ENCODE measurements at places on chromosomes 3 and 15.

DNA sequence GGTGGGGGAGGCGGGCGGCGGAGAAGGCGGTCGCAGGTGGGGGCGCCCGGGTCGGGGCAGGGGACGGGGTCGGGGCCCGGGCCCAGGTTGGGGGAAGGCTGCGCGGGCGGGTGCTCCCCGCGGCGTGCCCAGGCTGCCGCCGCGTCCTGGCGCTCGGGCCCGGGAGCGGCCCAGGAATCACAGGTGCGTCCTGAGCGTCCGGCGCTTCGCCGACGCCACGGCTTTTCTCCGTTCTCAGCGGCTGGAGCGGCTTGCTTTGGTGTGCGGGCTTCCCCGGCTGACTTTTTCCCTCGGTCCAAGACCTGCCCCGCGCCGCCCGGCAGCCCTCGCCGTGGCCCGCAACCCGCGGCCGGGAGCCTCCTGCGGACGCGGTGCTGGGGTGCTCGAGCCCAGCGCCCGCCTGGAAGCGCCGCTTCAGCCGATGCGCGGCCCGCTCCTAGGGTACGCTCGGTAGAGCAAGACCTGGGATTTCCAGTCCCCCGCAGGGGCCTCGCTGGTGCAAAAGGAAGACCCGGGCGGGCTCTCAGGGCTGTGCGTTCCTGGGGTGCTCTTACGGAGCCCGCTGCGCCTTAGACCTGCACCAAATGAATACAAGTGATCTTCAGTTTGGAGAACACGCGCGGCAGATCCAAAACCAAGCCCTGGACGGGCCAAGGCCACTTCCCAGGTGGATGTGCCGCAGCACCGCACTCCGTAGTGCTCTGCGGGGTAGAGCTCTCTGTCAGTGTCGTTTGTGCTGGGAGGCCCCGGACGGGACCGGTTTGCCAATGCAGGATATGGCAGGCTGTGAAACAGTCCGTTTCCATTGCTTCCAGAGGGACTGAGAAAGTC is 639 bp downstream of the NIPA1 start:
- DNase-seq: no peak

- no peak for DNase-seq
These were observed 64.7 kb downstream of the ATP13A4 start for GRCh38 chr3:193489949-193490348.

DNA sequence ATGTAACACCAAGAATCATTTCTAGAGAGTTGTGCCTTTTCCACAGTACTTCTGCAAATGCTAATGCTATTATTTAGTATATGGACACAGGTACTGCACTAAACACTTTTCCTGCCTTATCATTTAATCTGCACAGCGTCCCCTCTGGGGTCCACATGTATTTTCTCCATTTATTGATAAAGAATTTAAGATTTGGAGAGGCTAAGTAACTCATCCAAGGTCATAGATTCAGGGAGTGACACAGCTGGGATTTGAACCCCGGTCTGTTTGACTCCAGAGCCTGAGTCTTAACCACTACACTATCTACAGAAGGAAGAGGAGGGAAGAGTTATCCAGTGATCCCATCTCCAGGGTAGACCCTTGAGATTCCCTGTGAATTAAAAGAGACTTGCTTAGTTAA is 24.9 kb upstream of the TPRG1 start:
- DNase-seq: no peak

DNA sequence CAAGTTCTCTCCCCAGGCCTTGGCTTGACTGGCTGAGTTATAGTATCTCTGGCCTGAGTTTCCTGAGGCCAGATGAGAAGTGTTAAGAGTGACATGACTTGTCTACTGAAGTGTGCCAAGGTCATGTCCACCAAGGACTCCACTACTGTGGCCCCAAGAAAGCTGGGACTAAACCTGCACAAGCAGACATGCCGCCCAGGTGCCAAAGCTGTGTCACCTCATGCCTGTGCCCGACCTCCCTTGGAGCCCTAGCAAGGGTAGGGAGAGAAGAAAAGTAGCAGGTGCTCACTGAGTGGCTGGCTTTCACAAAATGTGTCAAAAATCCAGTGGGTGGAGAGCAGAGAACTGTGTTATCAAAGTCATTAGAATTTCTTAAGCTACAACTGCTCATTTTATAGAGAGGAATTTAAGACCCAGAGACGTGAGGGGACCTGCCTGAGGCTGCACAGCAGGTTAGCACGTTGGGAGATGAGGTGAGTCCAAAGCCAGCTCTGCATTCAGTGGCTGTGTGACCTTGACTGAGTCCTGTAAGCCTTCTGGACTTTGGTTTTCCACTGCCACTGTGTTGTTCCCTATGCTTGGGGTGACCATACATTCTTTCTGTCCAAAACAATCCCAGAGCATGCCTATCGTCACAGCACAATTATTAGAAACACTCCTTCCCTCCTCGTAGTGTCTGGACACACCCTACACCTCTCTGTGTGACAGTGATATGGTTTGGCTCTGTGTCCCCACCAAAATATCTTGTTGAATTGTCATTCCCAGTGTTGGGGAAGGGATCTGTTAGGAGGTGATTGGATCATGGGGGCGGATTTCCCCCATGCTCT is 5.0 kb upstream of the LYSMD4 start:
- DNase-seq: no peak

GRCh38 chr15:98899272-98900021 is 108.1 kb downstream of the PGPEP1L start:
- DNase-seq: no peak

DNA sequence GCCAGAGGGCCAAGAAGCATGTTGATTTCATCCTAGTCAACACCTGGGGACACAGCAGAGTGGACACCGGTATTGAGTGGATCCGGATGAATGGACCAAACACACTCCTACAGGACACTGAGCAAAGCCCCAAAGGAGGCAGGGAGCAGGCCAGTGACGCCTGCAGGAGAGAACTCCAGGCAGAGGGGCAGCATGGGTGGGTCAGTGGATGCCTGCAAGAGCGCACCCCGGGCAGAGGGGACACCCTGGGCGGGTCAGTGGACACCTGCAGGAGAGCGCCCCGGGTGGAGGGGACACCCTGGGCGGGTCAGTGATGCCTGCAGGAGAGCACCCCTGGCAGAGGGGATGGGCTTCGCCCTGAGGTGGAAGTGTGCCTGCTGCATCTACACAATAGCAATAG is 27.6 kb upstream of the HRH1 start:
- DNase-seq: no peak

- DNase-seq: peak; percentile 89
These were observed 8.6 kb downstream of the PODXL2 start for GRCh38 chr3:127637546-127637945.

DNA sequence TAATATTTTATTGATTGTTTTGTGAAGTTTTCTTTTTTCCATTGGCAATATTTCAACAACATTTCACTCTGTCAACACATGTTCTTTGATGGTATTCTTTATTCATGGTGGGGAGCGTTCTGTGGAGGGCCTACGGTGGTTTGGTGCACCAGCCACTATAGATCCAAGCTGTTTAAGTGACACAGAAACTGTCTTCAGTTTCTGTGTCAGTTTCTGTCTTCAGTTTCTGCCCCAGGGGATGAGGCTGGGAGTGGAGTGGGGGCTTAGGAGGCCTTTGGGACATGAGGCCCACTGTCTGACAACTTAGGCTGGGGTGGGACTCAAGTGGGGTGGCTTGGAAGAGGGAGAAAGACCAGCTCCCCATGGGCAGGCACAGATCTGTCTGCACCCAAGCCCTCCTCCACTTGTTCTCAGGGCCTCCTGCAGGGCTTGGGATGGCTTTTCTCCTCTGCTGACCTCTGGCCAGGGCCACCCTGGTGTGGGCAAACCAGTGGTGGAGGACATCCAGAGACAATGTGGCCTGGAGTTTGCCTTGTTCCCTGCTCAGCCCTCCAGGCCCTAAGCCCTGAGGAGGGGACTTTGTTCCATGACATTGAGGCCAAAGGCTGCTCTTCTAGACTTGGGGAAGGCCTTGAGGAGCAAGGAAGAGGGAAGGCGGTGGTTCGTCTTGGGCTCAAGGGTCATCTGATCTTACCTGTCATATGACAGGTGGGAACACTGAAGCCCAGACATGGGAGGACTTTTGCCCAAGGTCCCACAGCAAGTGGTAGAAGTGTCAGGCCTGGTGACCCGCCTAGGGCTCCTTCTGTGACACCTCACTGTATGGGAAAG is 60.3 kb upstream of the SMAD6 start:
- DNase-seq: no peak

DNA sequence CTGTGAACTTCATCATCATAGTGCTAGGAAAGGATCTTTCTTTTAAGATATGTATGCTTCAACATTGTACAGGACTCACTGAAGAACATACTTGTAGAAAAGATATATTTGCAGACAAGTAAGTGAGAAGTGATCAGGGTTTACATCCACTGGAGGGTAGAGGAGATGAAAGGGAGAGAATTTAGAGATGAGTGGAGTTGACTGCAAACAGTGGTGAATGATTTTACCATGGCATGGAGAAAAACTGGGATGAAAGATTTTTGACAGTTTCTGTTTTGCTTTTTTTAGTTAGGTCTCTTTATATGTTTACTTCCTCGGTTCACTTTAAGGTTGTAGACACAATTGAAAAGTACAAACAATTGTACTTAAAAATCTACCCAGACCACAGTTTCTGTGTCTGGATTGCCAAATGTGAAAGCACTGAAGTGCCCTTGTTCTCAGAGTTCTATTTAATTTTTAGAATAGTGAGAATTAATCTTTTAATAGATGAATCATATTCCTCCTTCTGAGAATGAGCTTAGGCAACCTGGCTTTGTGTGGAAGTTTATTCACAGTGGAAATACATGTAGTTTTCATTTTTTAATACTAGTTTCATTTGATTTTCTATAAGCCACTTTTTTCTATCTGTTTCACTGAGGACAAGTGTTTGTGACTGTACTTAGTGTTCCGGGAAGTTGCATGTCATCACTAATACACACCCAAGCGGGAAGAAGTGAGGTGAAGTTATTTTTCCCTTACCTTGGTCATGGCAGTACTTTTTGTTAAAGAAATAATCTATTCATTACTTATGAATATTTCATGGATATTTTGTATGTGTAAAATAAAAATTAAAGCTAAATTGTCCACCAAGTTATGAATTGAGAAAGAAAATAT is 1.8 kb upstream of the GPR171 start:
- no peak for DNase-seq

GRCh38 chr3:102511639-102512038 is 76.8 kb downstream of the ZPLD1 start:
- no peak for DNase-seq

- no peak for DNase-seq
These were observed 13.8 kb downstream of the SPRED1 start for GRCh38 chr15:38266247-38266986.

- DNase-seq: no peak
These were observed 64.1 kb upstream of the SLC6A1 start for GRCh38 chr3:10928407-10928960.

DNA sequence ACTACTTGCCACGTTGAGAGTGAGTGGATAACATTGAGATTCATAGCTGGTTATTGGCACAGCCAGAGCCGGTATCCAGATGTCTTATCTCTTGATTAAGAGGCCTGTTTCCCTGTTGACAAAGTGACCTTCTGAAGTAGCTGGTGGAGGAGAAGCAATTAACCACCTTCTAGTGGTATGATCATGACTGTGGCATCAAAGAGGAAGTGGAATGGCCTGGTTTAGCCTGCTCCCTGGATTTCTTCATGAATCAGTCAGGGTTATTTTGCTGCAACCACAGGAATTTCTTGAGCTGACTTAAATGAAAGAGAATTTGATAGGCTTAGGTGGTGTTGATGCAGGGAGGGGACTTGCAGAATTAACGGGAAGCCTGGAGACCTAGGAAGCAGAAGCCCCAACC is 398.3 kb downstream of the MFSD1 start:
- DNase-seq: no peak

DNA sequence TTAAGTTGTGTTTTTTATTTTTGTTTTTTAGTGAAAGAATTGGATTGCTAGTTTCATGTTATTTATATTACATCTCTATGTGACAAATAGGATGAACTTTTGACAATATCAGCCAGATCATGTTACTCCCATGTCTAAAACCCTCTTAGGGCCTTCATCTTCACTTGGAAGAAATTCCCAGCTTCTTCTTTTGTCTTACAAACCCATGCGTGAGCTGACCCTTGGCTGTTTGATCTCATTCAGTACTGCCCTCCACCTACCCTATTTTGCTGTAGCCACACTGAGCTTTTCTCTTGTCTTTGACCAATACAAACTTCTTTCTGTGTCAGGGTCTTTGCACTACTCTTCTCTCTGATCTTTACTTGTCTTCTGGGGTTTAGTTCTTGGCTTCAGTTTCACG is 37.0 kb downstream of the RBM6 start:
- DNase-seq: no peak

GRCh38 chr3:129001101-129001805 is at the start of gene EFCC1:
TSS of gene EFCC1 (plus strand) at chr3:129001304. CDS start at chr3:129001629, 325 bp downstream.
- no peak for DNase-seq

DNA sequence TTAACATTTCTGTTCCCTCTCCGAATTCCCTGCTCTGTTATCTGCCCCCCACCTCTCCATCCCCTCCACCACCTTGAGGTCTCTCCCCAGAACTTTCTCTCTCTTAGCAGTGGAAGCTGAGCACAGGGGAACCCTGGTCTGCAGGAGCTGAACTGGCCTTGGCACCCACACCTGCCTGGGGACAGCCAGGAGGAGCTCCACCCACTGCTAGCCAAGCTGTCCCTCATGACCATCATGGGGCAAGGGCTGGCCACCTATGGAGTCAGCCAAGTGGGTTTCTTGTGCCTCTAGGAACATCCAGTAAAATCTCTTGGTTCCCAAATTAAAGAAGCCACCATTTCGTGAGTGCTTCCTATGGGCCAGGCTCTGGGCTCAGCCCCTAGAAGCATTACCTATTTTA is 276.4 kb upstream of the TLE3 start:
- no peak for DNase-seq

DNA sequence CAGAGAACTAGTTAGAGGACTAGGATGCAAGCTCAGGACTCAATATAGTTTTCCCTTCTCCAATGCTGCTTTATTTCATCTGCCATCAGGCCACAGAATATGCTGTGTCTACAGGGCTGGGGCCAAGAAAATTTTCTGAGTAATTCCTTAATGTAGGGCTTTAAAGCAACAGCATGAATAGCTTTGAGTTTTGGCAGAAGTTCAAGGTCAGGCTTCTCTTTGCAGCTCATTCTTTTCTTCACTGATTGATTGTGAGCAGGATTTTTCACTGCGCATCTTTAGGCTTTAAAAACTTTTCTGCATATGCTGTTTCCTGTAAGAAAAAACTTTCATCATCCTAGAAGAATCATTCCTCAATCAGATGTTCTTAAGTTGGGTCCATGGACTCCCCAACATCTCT is 4.6 kb downstream of the TMEM108 start:
- no peak for DNase-seq

DNA sequence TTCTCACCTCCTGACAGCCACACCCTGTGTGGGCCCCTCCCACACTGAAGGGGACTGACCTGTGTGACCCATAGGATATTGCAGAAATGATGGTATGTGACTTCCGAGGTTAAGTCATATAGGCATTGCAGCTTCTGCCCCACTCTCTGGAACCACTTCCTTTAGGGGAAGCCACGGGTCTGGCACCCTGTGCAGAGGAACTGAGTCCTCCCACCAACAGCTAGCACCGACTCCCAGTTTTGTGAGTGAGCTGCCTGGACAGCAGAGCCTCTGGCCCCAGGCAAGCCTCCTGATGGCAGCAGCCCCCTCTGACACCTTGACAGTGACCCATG is 24.6 kb upstream of the SLC6A6 start:
- DNase-seq: peak; percentile 91

GRCh38 chr15:73282567-73283365 is 86.0 kb downstream of the HCN4 start:
- DNase-seq: no peak

- no peak for DNase-seq
These were observed 19.8 kb downstream of the LRCH3 start for GRCh38 chr3:197810901-197811300.

Measured in activated CD8-positive, alpha-beta memory T cell treated with anti-CD3 and anti-CD28 coated beads, Interleukin-2, amount 10 ng/mL, durations not matched to agents 7 days and 5 days (primary cell).